ENCODE measurements at places on chromosomes 11 and 22.

- no peak for DNase-seq
Observed at GRCh38 chr11:32231909-32232493, 141.1 kb downstream of the RCN1 start.

- no peak for DNase-seq
Observed at GRCh38 chr11:86341382-86341781, 33.3 kb upstream of the CCDC81 start.

DNA sequence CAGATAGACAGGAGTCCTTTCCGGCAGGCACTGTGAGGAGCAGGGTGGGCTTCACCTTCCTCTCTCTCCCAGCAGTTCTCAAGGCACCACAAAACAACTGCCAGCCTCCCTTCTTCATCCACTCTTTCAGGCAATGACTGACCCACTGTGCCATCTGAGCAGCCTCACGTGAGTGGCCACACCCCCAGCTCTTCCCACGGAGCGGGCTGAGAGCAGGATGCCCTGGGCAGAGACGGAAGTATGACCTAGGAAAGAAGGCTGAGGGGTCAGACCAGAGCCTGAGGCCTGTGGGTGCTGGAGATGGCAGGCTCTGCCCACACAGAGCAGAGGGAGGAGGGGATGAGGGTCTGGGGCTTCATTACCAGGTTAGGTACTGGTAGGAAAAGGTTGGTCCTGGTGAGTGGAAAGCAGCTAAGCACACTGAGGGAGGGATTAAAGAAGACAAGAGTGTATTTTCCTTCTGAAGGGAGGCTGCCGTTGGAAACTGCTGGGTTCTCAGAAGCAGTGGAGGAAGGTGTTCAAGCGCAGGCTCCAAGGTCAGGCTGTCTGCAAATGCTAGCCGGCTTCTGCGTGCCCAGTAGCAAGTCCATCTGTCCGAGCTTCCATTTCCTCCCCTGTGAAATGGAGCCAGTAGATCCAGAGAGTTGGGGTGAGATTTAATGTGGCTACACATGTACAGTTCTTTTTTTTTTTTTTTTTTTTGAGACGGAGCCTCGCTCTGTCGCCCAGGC is 4.6 kb downstream of the NLRP6 start:
- DNase-seq = no peak

GRCh38 chr11:9049959-9050358 is 41.4 kb downstream of the SCUBE2 start:
- no peak for DNase-seq

- DNase-seq = no peak
Observed at GRCh38 chr22:50058906-50059880, 1.1 kb upstream of the TTLL8 start.

- no peak for DNase-seq
Observed at GRCh38 chr11:61732705-61733104, 19.7 kb upstream of the MYRF start.

DNA sequence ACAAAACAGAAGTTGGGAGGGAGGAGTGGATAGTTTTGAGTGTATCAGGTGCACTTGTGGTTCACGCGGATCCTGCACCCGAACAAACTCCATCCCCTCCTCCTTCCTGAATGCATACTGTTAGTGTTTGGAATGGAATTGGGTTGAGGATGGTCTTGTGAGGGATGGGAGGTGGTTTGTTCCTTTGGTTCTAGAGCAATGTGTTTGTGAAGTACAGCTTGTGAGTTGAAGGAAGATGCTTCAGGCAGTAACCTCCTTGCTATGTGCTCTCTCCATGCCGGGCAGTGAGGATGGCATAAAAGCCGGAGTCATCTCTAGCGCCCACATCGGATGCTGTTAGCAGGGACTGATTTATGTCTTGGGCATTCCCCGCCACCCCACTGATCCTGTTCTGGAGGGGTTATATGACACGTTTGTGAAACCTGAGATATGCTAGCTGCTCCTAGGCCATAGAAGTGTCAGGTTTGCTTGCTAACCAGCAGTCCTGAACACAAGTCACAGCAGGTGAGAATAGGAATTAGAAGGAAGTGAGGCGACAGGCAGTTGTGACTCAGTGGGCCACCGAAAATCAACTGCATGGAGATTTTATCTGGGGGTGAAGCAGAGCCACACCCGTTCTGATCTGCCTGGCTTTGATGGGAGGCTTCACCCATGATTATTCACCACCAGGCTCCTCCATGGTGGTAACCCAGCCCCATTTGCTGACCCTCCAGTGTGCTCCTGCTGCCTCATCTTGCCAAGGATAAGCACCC is 2.2 kb downstream of the BCR start:
- no peak for DNase-seq

- no peak for DNase-seq
Observed at GRCh38 chr22:31344578-31345330, 1.4 kb downstream of the PATZ1 start.

DNA sequence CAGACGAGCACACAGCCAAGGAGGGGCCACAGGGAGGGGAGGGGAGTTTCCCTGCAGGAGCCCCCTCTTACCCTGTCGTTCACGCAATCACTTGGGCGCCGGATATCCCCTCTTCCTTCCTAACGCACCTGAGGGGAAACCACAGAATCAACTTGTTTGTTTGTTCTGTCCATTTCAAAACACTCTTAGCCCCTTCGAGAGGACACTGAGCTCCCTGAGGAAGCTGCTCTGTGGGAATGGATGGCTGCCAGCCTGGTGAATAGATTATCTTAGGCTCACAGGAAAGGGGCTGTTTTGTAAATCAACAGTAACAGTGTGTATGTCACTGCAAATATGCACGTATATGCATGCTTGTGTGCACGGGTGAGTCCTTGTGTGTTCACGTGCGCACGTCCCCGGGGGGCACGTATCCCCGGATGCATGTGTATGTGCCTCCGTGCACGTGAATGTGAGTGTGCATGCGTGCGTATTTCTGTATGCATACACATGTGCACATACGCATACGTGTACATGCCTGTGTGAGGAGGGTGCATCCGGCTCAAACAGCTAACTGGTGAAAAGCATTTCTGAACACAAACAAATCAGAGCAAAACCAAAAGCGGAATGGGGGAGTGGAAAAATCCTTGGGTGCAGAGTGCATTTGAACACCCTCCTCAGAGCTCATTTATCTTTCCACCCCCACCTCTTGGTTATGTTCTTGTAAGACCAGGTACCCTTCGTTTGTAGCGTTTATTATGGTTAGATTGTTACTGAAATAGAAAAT is 7.2 kb downstream of the ARSA start:
- no peak for DNase-seq

- DNase-seq = no peak
Observed at GRCh38 chr22:40621309-40622151, 15.0 kb downstream of the MRTFA start.

DNA sequence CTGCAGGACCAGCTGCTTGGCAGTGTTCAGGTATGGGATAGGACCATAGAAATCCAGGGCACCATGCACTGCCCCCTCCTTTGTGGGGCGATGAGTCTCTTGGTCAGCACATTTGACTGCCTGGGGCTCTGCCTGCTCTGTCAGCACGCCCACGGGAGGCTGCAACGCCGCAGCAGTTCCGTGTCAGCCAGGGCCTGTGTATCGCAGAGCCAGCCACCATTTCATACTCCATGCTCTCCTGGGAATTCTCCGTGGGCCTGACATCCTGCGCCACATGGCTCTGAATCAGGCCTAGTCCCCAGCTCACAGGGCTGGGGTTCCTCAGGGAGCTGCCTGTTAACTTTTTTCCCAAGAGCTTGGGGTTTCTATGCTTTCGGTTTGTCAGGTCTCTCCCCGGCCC is 16.9 kb upstream of the RELT start:
- no peak for DNase-seq

GRCh38 chr22:20439928-20440575 is 2.4 kb upstream of the SCARF2 start:
- DNase-seq = no peak

- DNase-seq = no peak
Observed at GRCh38 chr11:123472236-123472935, 42.3 kb downstream of the GRAMD1B start.

DNA sequence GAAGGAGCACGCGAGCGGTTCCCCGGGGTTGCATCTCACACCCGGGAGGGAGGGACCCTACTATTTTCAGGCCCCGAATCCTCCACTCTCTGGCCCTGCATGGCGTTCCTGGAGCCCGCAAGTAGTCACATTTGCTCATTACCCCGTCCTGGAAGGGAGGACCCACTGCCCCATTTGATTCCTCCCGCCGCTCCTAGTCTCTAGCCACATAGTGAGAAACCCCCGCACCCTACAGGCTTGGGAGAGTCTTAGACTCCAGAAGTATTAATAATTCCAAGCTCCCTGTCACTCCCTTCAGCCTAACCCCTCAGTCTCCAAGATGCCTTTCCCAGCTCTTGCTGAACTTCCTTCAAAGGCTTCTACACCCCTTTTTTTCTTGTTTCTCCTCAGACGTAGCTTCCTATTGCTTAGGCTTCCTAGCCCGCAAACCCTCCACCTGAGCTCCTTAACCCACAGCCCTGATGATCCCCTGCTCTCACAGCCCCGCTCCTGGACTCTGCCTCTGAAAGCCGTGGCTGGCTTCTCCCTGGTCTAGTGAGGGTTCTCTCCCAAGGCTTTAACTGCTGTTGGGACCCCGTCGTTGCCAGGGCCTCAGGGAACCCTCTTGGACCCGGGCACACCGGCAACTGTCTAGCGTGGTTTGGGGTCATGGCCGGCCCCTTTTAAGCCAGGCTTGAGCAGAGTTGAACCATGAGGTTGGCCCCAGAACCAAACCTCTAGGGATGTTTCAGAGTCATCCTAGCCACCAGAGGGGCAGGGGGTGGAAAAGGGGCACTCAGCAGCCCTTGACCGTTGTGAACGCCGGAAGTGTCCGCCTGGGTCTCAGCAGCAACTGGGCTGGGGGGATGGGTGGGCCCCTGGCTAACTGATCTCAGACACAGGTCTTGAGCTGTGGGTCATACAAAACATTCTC is 862 bp downstream of the GGA1 start:
- no peak for DNase-seq

DNA sequence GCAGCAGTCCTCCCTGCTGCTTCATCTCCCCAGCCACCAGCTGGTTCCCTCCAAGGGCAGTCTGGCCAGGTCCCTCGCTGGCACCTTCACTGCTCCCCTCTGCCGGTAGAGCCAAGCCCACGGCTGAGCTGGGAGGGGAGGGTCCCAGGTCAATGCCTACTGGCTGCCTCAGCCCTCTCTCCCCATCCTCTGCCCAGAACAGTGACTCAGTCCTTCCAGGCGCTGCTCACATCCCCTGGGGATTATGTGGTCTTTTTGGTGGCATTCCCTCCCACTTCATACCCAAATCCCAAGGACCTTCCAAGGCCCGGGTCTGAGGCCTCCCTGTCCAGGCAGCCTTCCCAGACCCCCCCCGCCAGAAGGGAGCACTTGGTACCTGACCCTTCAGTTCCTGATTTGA is 44.9 kb downstream of the WNT7B start:
- no peak for DNase-seq

- no peak for DNase-seq
Observed at GRCh38 chr11:1049431-1049891, 12.9 kb upstream of the MUC6 start.

DNA sequence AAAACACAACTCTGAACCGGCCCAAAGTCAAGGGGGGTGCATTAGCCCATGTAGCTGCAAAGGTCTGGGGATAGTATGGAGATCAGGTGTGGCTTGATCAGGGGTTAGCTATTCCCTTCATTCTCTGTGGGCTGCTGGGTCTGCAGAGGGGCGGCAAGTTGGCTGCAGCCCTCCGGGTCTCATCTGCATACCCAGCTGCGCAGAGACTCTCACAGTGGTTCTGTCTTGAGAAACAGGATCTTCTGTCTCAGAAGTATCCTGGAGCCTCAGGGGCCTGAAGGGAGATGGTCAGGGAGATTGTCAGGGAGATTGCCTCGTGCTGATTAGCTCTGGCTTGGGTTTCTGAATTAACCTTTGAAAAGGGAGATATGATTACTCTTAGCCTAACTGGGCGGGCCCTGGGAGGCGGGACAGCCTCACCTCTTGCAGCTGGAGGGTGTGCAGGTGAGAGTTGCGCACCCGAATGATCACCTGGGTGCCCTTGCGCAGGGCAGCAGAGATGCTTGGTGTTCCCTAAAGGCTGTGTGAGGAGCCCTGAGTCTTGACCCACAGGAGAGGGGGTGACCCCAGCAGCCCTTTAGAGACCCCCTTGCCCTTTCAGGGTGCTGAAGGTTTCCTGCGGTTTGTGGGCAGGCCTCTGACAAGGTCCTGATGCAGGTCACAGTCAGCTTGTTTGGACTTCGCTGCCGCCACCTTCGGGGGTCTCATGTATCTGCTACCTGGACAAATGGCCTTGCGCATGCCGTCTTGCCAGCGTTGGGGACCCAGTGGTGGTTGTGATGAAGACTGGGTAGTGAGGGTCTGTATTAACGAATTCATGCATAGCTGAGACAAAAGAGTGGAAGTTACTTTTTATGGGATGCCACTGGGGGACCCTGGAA is 7.3 kb downstream of the ARHGAP8 start:
- no peak for DNase-seq

DNA sequence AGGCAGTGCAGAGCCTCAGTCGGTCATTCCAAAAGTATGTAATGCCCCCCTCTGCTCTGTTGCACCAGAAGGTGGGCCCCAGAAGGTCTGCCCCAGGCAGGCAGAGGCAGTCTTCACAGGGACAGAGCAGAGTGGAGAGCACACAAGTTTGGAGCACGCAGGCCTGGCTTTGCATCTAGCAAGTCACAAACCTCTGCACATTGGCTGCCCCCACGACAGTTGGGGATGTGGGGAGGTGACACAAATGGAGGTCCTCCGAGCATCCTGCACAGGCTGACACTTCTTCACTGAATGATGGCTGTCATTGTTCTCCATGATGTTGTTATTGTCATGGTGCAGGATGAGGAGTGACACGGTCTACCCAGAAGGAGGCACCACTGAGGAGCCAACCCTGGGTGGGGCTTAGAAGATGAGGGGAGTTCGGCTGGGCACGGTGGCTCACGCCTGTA is 11.9 kb downstream of the TOM1 start:
- no peak for DNase-seq

- no peak for DNase-seq
Observed at GRCh38 chr11:120147950-120148270, 10.0 kb upstream of the TRIM29 start.

GRCh38 chr22:48299801-48300200 is 1527.9 kb downstream of the BRD1 start:
- no peak for DNase-seq

- no peak for DNase-seq
Observed at GRCh38 chr11:49377978-49378377, 169.6 kb upstream of the FOLH1 start.

DNA sequence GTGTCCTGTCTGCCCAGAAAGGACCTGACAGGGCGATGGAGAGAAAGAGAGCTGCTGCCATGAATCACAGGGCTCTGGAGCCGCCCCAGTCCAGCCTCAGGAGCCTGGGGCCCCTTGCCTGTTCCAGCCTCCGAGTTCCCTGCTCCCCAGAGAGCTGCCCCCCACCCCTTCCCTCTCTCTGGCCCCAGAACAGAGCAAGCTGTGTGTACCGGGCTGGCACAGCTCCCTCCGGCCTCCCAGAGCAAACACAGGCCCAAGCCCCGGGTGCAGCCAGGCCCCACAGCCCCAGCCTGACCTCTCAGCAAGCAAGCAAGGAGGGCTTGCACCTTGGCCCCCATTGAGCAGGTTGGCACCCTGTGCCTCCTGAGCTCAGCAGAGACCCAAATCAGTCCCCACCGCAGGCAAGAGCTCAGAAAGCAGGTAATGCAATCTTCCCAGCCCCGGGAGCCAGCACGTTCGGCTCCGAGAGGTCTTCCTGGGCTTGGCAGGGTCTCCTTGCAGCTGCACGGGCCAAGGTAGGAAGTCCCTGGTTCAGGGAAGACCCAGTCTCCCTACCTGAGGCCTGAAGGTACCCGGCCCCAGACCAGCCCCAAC is 1.4 kb downstream of the PACSIN3 start:
- DNase-seq = no peak

All from cortex of kidney (tissue), 1 donor.